NCI-H1417 (cell line): ENCODE measurements at places on chromosomes 2 and 18.
A peak's percentile ranks its signal among the peaks of the same experiment; 100 is the strongest.

DNA sequence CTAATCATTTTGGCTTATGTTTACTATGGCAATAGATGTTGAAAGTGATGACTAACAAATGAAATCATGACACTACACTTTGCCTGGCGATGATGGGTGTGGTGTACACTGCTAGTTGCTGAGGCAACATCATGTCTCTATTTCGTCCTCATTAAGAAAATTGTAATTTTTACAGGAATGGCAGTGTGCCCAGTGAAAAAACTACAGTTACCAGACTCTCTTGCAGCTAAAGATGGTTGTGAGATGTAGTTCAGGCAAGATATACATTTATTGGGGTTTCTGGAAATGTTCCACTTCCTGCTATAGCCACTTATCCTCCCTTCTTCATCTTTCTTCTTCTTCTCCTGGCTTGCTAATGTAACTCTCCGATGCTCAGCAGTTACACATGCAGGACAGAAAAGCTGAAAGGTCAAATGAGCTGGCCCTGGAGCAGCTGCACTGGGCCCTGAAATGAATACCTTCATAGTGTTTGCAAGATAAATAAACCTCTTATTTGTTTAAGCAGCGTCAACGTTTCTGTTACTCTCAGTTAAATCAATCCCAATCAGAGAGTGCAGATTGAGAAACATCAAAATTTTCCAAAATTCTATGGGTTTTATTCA is 46.0 kb downstream of the SOCS6 start:
- DNase-seq = no peak

DNA sequence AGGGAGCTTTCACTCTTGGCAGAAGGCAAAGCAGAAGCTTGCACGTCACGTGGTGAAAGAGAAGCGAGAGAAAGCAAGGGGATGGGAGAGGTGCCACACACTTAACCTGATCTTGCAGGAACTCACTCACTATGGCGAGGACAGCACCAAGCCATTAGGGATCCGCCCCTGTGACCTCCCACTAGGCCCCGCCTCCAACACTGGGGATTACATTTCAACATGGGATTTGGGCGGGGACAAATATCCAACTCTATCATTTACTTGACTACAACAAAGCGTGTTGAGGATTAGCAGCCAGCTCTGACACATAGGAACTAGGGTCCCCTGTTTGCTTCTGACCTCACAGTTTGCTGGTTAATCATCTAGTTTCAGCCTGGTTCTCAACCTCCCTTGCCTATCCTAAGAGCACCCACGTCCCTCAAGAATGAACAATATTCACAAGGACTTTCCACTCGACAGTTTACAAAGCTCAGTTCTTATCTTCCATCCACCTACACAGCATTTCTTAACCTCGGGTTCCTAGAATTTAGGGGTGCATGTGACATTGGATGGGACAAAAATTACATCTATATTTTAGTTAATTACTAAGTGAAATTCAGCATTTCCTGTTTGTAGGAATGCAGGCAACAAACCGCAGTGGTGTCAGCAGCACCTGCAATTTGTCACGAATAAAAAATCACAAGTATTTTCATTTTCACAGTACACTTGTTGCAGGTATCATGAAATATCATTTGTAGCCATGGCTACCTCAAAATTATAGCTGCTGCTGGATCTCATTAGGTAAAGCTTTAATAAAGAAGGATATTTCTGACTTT is 36.0 kb downstream of the LBH start:
- DNase-seq = no peak

GRCh38 chr2:148914463-148914862 is 39.4 kb downstream of the KIF5C start:
- DNase-seq = peak; percentile 84

GRCh38 chr2:148603562-148603920 is 41.0 kb upstream of the EPC2 start:
- no peak for DNase-seq

GRCh38 chr18:48673456-48673852 is 134.6 kb downstream of the CTIF start:
- no peak for DNase-seq

DNA sequence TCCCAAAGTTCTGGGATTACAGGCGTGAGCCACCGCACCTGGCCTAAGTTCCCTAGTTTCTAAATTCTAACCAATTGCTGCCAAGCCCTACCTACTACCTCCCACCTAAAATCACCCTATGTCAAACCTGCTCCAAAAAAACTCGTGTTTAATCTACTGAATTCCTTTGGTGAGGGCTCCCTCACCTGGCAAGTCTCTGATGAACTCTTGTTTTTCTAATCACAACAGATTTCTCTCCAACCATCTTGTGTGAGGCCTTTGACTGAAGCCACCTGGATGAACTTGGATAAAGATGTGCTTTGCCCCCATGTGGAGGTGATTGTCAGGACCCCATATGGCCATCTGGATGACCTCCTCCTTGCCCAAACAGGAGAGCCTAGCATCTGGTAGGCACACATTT is 17.4 kb upstream of the SLC35G4 start:
- no peak for DNase-seq

GRCh38 chr18:55252901-55253300 is 293.6 kb upstream of the CCDC68 start:
- no peak for DNase-seq

GRCh38 chr2:151518802-151519201 is 109.1 kb downstream of the RIF1 start:
- no peak for DNase-seq

DNA sequence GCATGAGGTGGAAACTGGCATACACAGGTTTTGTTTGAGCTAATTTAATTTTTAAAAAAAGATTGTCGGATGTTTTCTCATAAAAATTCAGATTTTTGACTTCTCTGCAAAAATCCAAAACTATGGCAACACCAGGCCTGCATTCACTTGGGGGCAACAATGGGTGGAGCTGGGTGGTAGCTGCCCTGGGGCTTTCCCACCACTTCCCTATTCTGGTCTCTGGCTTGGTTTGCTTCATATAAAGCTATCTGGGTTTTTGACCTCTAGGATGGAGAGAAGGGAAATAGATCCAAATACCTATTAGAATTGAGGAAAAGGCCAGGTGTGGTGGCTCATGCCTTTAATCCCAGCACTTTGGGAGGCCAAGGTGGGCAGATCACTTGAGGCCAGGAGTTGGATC is 5.5 kb upstream of the CYP27A1 start:
- no peak for DNase-seq

- DNase-seq = no peak
These were observed 444.1 kb upstream of the RAB12 start for GRCh38 chr18:8165095-8165494.

DNA sequence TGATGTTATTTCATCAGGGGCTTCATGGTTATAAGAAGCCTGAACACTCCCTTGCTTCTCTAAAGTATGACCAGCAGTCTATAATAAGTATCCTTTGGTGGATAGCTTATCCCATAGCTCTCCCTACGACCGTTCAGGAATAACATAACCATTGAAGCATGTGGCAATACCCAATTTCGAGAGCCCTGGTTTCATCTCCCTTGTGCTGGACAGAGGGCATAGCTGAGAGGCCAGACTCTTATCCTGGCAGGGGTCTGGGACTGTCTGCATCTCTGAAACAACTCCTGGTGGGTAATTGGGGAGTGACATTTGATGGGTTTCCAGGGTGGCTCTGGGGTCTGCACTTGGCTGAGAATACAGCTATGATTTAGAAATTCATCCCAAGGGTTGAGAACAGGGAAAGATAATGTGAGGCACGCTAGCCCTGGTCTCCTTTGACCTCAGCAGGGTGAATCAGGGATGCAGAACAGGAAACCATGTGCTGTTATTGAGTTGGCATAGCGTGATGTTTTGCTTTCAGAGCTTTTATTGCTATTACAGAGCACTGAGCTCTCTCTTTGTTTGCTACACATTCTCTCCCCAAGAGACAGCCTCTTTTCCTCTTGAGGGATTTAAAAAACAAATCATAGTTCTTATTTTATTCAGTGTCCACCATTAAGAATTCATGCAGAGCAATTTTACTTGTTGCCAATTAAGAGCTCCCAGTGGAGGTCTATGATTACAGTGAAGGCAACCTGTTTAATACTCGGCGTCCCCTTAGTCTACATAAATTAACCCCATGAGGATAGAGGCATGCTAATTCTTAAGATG is 274.5 kb downstream of the NCKAP5 start:
- DNase-seq = peak; percentile 5

GRCh38 chr2:64250751-64251423 is 106.7 kb upstream of the PELI1 start:
- no peak for DNase-seq

DNA sequence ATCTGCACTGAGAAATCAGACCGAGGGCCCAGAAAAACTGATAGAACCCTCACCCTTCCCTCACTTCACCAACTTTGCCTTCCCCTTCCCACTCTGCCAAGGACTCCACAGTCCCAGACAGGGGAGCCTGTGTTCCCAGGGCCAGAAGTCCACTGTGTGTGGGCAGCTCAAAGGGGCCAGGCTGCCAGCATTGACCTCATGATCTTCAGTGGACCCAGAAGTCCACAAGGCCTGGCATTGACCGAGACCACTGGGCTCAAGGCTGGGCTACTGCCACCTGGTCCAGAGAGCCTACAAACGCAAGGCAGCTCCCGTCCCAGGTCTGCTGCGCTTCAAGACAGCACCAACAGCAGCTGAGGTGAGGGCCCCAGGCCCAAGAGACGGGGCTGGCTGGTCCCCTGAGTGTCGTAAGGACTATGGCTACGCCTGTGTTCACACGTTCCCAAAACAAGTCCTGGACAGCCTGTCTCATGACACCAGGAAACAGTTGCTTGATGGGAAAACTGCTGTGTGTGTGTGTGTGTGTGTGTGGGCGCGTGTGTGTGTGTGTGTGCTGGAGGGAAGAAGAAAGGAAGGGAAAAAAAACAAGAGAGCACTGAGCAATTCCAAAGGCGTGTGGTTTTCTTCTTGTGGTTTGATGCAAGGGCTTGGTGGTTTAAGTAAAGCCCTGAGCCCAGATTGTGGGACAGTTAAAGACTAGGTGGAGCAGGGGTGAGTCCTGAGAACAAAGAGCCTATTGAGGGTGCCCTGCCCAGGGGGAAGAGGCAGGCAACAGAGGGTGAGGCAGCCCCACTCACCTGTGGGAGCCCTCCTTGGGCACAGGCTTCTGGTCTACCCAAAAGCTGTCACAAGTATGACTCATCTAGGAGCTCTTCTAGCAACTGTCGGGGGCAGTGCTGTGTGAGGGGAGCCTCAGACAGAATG is 46.6 kb upstream of the ZBTB7C start:
- DNase-seq = no peak

DNA sequence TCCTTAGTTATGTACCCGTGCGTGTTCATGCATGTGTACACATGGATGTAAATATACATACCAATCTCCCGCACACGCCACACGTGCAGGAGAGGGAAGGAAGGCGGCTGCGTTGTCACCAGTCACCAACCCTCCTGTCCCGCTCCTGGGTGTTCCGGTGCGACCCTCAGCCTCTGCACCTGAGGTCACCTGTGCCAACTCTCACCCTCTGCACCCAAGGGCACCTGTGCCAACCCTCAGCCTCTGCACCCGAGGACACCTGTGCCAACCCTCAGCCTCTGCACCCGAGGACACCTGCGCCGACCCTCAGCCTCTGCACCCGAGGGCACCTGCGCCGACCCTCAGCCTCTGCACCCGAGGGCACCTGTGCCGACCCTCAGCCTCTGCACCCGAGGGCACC is 192.8 kb upstream of the SALL3 start:
- DNase-seq = no peak

DNA sequence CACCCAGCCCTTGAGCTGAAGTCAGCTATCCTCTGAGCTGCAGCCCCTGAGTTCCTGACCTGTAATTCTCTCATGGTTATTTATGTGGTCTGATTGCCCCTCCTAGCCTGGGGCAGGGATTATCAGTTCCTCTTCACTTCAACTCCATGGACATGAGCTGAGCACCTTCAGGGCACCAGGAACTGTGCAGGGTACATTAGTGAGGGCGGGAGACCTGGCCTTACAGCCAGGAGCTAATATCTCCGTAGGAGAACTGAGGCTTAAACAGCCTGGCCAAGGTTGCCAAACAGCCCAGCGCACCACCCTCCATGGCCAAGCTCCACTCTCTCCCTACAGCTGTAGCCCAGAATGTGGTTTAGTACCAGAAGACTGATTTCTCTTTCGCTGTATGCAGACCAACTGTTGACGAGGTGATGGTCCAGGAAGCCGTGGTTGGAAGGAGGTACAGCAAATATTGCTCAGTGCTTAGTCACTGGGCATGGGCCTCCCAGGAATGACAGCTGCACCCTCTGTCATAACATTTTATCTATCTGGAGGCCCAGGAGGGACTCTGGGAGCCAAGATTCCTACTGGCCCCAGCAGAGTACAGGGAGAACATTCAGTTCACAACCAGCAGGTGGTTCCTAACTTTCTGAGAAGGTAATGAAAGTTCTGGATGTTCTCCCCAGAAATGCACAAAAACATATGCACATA is 228.7 kb upstream of the SIX2 start:
- DNase-seq = no peak

- no peak for DNase-seq
These were observed 62.1 kb downstream of the COA5 start for GRCh38 chr2:98546186-98546585.

GRCh38 chr2:236969767-236970655 is 115.7 kb upstream of the COPS8 start:
- DNase-seq = no peak

- DNase-seq = no peak
These were observed 38.5 kb downstream of the CYRIA start for GRCh38 chr2:16626997-16627605.

- no peak for DNase-seq
These were observed 2.1 kb upstream of the ZBTB14 start for GRCh38 chr18:5297597-5297996.

- no peak for DNase-seq
These were observed 16.4 kb downstream of the SLC16A14 start for GRCh38 chr2:230052299-230052698.

- DNase-seq = no peak
These were observed 28.9 kb upstream of the TOGARAM2 start for GRCh38 chr2:28951910-28952835.

DNA sequence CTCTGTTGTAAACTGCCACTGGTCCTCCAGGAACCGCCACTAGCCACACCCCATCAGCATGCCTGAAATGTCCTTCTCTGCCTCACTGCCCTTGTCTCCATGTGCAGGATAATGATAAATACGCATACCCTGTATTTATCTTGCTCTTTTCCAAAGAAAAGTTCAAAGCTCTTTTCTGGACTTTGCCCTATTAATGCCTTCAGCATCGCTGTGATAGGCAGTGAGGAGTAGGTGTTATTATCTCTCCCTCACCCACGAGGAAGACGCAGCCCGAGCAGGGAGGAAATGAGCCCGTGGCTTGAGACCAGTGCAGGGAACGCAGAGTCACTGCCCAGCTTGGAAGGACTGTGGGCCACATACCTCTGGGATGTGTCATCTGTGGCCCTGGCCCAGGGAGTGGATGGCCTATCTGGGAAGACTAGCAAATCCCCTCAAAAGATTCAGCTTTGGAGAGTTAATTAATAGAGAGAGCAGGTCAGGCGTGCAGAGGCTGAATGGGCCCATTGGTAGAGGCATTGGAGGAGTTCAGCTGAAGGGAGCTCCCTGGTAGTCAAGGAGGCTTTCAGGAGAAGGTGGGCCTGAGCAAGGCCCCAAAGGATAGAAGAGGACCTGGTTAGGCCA is 39.5 kb upstream of the MCFD2 start:
- DNase-seq = no peak
